ENCODE measurements at places on chromosomes 3 and 15.

DNA sequence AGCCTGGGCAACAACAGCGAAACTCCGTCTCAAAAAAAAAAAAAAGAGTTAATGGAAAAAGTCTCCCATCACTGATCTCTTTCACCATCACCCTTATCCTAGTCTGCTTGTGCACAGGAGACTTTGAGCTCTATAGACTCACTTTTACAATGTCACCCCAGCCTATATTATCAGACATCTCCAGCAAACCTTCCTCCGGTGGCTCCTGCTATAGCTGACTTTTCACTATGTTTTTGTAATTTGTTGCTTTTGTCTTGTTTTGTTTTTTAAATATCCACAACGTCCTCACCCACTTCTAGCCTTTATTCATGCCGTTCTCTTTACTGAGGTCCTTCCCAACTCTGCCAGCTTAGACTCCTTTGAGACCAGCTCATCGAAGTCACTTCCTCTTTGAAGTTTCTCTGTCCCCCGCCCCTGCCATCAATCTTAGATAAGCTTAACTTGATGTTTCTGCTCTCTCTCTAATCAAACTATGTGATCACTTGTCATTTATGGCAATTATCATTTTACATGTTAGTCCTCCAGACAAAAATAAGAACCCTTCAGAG lies 82.7 kb upstream of the CHD2 start:
- no peak for DNase-seq

DNA sequence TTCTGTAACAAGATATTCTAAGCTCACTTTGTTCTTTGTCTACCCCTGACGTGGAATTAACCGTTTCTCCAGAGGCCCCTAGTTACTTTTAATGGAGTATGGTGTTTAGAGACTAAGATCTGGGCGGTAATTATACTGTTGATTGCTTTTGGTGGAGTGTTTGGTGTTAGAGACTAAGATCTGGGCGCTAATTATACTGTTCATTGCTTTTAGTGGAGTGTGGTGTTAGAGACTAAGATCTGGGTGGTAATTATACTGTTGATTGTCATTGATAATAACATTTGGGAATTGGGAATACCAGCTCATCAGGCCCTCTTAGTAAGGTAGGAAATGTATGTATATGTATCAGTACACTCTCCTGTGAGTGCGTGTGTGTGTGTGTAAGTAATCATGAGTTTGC lies 66.6 kb downstream of the LMLN start:
- DNase-seq = no peak

GRCh38 chr3:172341482-172342059 lies 106.7 kb downstream of the GHSR start:
- DNase-seq = no peak

GRCh38 chr3:30199096-30199759 lies 407.2 kb upstream of the TGFBR2 start:
- peak; percentile 70 for DNase-seq

DNA sequence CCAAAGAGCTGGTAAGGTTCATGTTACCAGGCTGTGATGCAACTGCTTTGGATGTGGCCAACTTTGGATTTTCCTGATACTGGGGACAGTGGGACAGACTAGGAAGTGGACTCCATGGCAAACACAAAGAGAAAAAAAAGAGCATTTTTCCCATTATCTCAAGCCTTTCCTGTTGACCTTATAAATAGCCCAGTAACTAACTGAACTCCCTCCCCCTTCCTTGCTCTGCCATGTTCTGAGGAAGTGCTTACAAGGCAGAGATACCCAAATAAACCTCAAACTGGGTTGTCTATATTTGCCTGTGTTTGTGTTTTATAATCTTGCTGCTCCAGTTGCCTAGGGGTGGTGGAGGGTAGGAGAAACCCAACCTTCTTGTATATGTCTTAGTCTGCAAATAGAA lies 27.3 kb upstream of the SLC9A9 start:
- no peak for DNase-seq

GRCh38 chr3:22315925-22316324 lies 564.9 kb upstream of the ZNF385D start:
- no peak for DNase-seq

DNA sequence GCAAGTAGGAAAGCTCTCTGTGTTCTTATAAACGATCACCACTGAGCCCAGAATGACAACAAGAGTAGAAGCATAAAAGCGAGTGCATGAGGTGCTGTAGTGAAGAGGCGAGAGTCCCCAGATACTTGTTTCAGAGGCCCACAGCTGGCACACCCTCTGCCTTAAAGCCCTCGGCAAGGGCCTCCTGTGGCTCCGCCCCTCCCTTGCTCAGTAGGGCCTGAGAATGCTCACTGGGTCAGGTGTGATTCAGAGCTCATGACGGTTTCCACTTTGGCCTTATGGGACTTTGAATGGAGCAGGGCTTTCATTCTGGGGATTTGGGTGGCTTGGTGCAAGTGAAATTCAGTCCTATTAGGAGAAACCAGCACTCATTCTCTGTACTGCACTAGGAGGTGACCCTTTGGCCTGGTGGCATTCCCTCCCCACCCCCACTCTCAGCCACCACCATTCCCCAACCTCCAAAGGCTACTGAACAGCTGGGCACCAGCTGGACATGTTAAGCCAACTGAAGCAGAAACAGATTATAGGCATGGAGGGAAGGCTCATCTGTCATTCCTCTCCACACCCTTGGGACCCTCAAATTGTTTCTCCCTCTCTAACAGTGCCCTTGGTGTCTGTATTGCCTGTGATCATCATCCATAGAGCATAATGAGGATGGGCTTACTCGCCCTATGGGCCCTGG lies 109.6 kb upstream of the CTDSPL start:
- no peak for DNase-seq

GRCh38 chr15:25554640-25555039 lies 115.8 kb upstream of the UBE3A start:
- no peak for DNase-seq

DNA sequence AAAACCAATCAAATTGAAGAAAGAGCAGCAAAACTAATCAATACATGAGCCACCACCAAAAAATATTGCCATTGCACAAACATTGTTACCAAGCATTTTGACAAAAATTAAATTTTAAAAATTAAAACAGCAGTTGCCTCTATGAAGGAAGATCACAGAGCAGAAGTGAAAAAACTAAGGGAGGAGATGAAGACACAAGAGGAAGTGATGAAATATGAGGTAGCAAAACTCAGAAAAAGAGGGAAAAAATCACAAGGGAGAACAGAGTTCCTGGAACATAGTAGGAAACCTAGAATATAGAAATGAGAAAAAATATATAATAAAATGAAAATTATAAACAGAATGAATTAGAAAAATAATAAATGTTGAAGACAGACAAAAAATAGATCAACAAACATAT lies 7.3 kb upstream of the SERPINI2 start:
- DNase-seq = no peak

GRCh38 chr3:146503461-146504202 lies 34.3 kb upstream of the PLSCR2 start:
- DNase-seq = no peak

DNA sequence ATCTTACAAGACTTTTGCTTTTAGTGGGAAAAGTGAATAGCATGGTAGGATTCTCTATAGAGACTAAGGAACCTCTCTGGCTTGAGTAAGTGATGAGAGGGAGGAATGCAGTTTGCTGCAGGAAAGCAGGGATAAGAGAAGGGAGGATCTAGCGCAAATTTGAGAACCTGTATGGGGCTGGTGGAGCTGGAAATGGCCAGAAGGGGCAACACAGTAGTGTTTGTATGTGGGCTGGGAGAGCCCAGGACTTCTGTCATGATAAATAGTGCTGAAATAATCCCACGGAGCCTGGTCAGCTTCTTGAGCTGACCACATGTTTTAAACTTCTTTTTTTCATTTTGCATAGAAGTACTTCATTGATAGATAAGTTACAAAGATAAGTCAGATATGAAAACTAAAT lies 11.2 kb upstream of the SHC4 start:
- DNase-seq = no peak
